ENCODE measurements at places on chromosomes 12 and 14.

DNA sequence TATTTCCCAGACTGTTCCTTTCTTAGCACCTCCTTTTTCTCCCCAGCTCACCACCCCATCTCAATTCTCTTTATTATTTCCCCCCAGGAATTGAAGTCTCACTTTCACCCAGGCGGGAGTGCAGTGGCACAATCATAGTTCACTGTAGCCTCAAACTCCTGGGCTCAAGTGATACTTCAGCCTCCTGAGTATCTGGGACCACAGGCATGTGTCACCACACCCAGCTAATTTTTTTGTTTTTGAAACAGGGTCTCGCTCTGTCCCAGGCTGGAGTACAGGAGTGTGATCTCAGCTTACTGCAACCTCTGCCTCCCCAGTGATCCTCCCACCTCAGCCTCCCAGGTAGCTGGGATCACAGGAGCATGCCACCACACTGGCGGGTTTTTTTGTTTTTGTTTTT lies 11.0 kb downstream of the RACGAP1 start:
- no peak for DNase-seq

GRCh38 chr14:95047754-95048153 lies 109.6 kb downstream of the DICER1 start:
- no peak for DNase-seq

DNA sequence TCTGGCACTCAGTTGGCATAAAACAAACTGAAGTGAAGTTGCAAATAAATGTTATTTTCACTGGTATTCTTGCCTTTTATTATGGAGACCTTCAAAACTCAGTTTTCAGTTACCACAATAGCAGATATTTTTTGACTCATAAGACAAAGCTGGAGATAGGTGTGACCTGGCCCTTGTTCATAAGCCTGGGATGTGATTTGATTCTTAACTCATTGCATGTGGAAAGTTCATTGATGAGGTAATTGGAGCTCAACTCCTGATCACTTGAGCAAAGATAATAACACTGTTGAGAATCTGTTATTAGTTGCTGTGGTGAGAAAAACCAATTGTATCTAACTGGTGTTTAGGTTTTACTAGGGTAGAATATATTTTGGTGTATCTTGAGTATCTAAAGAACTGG lies 105.1 kb downstream of the AEBP2 start:
- DNase-seq: no peak

- DNase-seq: no peak
These were observed 48.7 kb downstream of the SCARB1 start for GRCh38 chr12:124814741-124815613.

DNA sequence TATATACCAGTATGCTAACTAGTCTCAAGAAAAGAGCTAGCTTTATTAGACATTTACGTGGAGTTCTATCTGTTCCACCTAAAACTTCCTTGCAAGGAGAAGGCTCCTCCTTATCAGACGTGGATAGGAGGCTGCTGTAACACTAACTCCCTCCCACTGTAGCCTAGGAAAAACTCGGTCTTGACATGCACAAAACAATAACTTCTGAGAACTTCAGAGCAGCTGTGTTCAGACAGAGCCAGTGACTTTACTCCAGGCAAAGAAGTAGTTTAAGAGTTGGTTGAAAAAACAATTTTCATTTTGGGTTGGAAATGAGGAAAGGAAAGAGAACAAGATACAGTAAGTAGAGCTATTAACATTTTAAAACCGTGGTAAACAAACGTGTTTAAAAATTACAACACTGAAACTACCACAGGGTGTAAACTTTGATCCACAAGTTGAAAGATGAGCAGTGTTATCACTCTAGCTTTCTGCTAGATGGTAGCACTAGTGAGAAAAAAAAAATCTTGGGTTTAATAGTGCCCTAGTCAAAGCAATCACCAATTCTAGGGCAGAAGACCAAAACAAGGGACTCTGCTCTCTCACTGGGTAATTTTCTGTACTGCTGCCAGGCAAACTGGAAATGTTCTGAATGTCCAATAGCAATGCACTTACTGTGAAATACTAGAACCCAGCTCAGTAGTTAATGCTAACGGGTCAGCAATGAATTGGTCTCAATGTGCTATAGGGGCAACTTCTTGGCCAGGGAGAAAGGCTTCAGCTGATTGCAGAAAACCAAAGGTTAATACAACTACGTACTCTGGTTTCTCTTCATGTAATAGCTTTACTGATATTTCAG lies 2.4 kb downstream of the ATF7 start:
- no peak for DNase-seq

DNA sequence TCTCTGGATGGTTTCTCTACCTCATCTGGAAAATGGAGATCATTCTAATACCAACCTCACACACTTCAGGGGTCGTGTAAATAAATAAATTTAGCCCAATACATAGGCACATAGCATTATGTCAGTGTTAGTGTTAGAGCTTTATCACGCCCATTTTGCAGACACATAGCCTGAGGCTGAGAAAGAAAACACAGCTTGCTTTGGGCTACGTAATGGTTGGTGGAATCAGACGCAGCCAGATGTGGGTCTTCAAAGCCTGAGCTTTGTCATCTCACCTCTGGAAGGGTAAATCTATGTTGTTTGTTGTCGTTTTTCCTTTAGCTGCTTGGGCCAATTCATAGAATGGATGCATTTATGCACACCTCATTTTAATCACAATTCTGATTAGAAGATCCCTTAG lies 191.6 kb downstream of the RBM19 start:
- no peak for DNase-seq

DNA sequence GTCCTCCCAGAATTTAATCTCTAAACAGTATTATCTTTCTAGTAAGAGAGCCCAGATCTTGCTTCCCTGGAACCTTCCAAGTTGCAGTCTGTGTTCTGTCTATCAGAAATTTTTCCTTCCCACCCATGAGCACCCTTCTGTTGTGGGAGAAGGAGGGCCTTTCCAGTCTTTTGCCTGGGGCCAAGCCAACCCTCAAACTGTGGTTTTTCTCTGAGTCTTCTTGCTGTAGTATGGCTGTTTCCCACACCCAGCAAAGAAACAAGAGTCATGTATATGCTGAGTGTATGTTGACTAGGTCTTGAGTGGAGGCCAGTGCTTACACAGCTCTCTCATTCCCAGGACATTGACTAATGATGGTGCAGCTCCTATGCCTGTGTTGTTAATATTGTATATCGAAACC lies 104.5 kb downstream of the TGFB3 start:
- no peak for DNase-seq

DNA sequence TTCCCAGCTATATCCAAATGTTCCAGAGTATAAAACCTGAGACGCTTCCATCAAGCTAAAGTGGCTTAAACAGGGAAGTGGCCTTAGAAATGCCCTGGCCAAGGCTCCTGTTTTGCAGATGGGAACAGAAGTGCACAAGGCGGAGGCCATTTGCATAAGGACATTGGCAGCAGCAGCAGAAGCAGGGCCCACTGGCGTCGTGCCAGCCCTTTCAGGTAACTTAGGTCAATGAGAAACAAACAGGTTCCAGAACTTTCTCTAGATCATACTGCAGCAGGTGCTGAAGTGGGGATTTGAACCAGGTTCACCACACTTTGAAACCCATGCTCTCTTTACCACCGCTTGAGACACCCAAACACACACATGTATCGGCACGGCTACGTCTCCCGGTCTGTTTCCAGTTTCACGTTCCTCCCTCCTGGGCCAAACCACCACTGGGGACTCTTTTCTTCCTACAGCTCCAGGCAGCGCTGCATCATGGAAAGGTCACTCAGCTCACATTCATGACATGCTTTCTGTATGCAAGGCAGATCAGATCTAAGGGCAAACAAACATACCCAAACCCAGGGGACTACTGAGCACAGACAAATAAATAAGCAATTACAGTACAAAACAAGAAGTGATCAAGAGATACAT lies 46.0 kb upstream of the PLEKHG6 start:
- DNase-seq: no peak

- DNase-seq: no peak
These were observed 46.5 kb downstream of the NR1H4 start for GRCh38 chr12:100520048-100520769.

DNA sequence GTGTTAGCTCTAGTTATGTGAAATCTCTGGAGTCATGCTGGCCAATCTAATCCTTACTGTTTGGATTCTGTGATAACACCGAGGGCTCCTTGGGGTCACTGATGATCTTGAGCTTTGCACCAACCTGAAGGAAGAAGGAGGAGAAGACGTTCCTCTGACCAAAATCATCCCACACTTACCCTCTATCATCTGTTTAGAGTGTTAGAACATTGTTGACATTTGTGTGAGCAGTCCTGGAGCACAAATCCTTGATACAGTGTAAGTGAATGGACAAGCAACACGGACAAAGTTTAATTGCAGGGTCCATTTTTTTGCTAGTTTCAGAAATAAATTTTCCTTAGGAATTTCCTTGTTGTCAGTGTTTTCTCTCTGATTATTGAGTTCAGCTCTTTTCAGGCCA lies 181.7 kb downstream of the AKAP6 start:
- DNase-seq: no peak

DNA sequence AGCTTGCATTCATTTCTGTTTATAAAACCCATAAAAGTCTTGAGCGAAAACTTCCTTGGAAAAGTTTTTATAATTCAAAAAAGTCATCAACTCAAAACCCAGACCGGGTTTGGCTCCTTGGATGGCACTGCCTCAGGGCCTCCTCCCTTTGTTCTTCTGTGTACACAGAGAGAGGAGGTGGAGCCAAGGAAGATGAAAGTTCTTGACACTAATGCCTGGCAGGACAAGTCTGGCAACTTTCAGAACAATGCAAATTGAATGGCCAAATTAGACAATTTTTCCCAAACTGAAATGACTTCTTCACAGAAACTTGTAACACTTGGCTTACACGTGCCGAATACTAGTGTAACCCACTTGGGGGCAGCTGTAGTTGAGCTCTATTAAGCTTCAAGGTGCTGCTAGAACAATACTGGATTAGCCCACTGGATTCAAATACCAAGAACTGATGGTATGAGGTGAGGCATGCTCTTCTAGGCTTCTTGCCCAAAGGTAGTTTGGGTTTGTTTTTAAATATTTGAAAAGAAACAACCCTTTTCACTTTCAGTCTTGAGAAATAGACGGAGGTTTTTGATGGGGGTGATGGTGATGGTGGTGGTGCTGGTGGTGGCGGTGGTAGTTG lies 86.6 kb upstream of the FRMD6 start:
- no peak for DNase-seq

GRCh38 chr14:100777366-100777817 lies 48.5 kb upstream of the MEG3 start:
- DNase-seq: no peak

- no peak for DNase-seq
These were observed 7.6 kb downstream of the RXYLT1 start for GRCh38 chr12:63787306-63787705.

GRCh38 chr14:103084021-103084919 lies at the start of gene LBHD2:
Gene LBHD2 (plus strand): TSS chr14:103084210. CDS start chr14:103086013, 1,803 bp downstream.
- no peak for DNase-seq

DNA sequence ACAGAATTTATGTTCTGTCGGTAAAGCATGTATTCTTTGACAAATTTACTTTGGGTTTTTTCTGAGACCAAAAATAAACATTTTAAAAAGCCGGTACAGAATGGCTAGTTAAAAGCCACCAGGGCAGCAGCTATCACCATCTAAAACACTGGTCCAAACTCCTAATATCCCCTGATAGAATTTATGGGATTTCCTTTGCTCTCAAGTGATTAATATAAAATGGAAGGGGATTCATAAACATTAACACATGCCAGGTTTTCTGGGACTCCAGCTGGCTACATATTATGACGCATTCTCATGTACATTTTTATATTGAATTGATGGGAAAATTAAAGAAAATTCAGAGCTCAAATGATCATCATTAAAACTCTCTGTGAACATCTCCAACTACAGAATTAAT lies 640.8 kb downstream of the C12orf50 start:
- DNase-seq: no peak

- no peak for DNase-seq
These were observed 57.0 kb upstream of the GPHB5 start for GRCh38 chr14:63375769-63376168.

GRCh38 chr14:72893636-72894322 lies at the start of gene DPF3:
Gene DPF3 (minus strand): TSS chr14:72894101. CDS start chr14:72894088, 13 bp downstream.
- peak; percentile 93 for DNase-seq

DNA sequence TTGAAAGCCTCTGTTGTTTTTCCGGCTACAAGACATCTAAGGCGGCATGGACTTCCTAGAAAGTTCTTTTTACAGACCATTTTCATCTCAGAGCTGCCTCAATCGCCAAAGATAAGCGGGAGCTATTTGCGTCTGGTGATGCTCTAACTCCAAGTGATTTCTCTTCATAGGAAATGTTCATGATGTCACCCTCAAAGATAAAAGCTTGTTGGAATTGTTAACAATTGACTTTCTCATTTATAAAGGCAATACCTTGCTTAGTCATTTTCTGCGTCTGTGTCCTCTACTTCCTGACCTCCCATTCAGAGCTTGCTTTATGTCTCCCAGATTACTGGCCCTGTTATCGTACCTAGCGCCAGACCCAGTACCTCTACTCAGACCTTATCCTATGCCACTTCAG lies 259.0 kb upstream of the G2E3 start:
- no peak for DNase-seq

GRCh38 chr14:83280719-83281118 lies 1747.1 kb upstream of the SEL1L start:
- DNase-seq: no peak

DNA sequence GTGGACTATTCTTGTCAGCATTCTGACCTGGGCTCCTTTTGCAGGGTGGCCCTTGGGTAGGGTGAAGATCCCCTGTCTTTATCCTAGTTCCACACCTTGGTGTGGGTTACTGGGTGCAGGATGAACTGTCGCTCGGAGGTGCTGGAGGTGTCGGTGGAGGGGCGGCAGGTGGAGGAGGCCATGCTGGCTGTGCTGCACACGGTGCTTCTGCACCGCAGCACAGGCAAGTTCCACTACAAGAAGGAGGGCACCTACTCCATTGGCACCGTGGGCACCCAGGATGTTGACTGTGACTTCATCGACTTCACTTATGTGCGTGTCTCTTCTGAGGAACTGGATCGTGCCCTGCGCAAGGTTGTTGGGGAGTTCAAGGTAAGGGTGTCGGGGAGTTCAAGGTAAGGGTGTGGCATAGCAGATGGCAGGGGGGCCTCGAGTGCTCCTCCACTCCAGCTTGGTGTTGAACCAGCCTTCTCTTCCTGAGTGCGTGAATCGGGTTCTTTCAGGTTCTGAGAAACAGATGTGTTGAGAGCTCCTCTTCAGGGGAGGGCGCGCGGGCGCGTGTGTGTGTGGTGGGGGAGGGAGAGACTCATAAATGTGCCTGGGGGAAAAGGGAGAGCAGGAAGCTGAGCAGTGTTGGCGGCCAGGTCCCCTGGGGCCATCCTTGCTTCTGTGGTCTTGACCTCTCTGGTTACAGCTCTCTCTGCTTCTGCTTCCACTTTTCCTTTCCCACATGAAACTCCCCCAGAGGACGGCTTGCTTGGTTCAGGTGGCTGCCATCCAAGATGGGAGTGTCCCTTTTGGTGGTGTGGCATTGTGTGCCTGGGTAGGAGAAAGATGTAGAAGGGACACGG lies 4.0 kb downstream of the ATG101 start:
- no peak for DNase-seq

GRCh38 chr12:76029982-76030340 lies 1.6 kb downstream of the PHLDA1 start:
- DNase-seq: peak; percentile 35

- DNase-seq: no peak
These were observed 7.0 kb downstream of the ACSS3 start for GRCh38 chr12:81084811-81085350.

- no peak for DNase-seq
These were observed 30.3 kb upstream of the PELI2 start for GRCh38 chr14:56087671-56088471.

- no peak for DNase-seq
These were observed 114.9 kb downstream of the PDZRN4 start for GRCh38 chr12:41302979-41303403.

All from activated CD4-positive, alpha-beta T cell treated with anti-CD3 and anti-CD28 coated beads, Interleukin-2, amount 50 U/mL, for 48 hours (primary cell).